Activated CD8-positive, alpha-beta memory T cell treated with anti-CD3 and anti-CD28 coated beads for 24 hours (primary cell): ENCODE measurements at places on chromosomes 1 and 21.

GRCh38 chr1:211684791-211685190 lies 9.4 kb upstream of the NEK2 start:
- DNase-seq: no peak

DNA sequence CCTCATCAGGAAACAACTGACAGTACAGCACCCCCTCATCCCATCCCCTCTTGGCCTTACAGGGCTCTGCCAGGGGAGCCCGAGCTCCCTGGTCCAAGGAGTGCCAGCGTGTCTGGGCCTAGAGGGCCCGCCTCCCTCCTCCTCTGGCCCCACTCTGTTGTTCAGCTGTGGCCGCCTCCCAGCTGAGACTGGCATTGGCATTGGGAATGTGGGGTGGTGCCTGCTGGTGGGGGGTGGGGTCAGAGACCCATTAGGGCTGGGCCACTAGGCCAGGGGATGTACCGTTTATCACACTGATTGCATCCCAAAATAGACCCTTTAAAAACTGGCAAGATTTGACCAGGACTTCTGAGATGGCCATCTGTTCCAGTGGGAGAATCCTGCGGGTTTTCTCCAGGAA lies 1.4 kb downstream of the LDLRAP1 start:
- no peak for DNase-seq

GRCh38 chr1:42924082-42924850 lies 34.4 kb downstream of the SLC2A1 start:
- DNase-seq: peak; percentile 98

DNA sequence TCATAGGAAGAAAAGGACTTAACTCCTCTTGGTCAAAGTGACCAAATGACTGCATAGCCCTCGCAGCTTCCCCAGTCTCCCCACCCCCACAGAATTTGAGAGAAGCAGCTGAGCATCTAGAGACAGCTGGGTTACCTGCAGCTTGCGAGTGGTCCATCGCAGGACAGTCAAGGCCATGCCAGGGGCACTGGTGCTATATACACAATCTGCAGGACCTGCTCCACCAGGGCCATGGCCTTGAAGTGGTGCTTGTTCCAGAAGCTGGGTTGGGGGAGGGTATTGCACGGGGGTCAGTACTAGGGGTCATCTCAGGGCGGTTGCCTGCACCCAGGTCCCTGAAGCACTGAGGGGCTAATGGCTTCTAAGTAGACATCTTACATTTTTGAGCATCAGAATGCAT lies 10.4 kb downstream of the MRTO4 start:
- peak; percentile 64 for DNase-seq

GRCh38 chr1:244212797-244213475 lies 161.9 kb downstream of the ZBTB18 start:
- no peak for DNase-seq

- no peak for DNase-seq
Measured at GRCh38 chr1:68889471-68889870, 392.6 kb upstream of the DEPDC1 start.

DNA sequence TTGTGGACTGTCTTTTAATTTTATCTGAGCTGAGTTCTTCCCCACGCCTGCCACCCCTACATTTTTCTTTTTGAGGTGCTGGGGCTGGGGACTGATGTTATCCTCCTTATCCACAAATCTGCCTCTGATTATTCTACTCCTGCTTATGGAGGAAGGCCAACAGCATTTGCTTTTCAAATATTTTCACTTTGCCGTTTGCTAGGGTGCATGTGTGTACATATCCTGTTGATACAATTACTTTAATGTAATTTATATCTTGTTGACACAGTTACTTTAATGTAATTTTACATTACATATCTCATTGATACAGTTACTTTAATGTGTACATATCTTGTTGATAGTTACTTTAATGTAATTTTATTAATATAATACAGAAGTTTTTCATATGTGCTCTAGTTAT lies 36.2 kb downstream of the PRRC2C start:
- no peak for DNase-seq

DNA sequence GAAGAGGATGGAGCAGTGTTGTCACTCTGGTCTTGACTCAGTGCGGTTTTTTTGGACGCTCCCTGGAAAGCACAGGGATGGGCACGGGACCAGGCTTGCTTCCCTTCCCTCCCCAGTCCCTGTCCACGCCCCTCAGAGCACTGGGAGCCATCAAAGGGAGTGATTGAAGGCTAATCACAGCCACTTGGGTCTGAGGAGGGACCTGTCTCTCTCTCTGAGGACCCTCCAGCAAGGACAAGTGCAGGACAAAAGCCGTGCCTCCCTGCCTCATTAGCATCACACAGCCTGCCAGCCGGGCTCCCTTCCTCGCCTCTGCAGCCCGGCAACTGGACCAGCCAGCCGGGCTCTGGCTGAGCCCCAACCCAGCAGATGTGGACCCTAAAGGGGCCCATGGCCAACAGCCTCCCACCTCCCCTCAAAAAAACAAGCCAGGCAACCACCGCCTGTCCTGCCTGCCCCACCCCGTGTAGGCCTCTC lies 18.6 kb upstream of the PDZK1IP1 start:
- DNase-seq: no peak

- DNase-seq: no peak
Measured at GRCh38 chr1:210272666-210273065, 40.1 kb downstream of the SERTAD4 start.

GRCh38 chr1:24319312-24319863 lies at the start of gene GRHL3:
Gene GRHL3 (plus strand): TSS chr1:24319357. CDS start chr1:24319552, 195 bp downstream.
- no peak for DNase-seq

DNA sequence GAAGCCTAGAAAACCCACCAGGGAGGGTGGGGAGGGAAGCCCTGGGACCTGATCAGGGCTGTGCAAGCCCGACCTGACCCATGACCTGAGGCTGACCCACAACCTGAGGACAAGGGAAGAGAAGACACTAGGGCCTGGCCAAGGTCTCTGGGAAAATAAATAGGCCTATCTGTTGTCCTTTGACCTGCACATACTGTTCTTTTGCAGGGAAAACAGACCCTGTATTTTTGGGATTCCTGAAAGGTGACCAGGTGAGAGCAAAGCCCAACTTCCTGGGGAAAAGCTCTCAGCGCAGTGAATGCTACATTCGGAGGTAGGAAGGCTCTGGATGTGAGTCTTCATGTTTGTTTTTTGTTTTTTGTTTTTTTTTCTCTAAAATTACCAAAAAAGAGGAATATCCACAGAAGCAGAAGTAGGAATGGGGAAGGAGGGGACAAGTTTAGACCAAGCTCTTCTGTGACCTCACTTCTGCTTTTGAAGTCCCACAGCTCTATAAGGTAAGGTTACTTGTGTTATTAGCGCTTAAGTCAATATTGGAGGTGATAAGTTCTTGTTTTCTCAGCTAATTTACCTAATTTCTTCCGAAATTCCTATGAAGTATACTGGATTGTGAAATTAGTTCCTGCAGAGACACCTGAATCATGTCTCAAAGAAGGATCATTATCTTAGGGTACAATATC lies 26.2 kb upstream of the LYST start:
- DNase-seq: no peak

GRCh38 chr21:26554365-26554764 lies 18.7 kb downstream of the CYYR1 start:
- DNase-seq: no peak

GRCh38 chr1:199399996-199400724 lies 627.4 kb upstream of the NR5A2 start:
- no peak for DNase-seq

GRCh38 chr1:27605796-27606707 lies 2.1 kb upstream of the AHDC1 start:
- peak; percentile 85 for DNase-seq

DNA sequence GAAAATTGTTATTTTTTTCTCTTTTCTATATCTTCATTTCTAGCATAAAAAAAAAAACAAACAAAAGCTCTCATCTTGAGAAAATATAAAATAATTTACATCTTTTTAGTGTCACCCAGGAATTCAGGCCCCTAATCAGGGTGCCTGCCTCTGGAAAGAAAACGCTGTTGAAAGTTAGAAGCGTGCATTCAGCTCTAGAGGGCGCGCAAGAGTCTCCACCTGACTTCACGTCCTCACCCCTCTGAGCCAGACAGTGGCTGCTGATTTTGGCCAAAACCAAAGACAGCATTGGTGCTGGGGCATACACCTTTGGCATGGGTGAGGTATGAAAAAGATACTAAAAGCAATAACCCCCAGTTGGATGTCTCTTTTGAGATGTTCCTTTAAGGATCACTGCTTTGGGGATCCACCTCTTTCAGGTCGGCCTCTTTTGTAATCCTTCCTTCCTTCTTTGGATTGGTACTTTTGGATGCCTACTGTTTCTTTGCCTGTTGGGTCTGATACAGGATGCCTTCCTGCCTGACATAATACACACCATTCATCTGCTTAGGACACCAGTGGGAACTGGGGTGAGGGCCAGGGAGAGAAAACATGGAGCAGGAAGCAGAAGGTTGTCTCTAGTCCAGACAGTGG lies 77.6 kb upstream of the CHRM3 start:
- peak; percentile 58 for DNase-seq

GRCh38 chr1:203289281-203289981 lies 15.9 kb upstream of the BTG2 start:
- peak; percentile 93 for DNase-seq

DNA sequence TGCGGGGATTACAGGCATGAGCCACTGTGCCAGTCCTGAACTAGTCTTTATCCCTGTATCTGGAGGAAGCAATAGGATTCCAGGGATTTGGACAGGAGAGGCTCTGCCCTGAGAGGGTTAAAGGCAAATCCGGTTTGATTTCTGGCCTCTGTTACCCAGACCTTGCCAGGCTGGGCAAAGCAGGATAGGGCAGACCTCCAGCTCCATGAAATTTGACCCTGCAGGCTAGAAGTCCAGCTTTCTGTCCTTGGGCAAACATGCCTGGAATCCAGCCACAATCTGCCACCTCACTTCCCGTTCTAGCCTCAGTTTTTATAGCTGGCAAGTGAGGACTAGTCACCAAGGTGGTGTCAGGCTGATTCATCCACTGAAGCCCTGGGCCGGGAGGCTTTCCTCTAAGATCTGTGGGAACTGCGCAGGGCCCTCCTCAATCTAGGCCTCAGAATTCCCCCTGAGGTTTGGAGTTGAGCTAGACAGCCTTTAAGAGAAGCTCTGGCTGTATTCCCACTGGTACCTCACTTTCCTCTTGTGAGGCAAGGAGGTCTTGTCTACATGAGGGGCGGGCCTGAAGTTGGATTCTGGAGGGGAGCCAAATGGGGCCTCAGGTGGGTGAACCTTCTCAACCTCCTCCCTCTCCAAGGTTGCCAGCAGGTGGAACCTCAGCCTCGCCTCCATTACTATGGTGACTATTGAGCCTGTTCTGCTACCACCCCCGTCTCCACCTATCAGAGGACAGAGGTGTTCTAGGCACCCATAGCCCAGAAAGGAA lies 7.0 kb upstream of the P3R3URF start:
- no peak for DNase-seq

- DNase-seq: no peak
Measured at GRCh38 chr1:18854331-18855025, 5.0 kb downstream of the TAS1R2 start.

GRCh38 chr1:178501705-178502329 lies 5.1 kb upstream of the CLEC20A start:
- DNase-seq: peak; percentile 74

GRCh38 chr1:184890539-184890973 lies 83.8 kb downstream of the NIBAN1 start:
- DNase-seq: peak; percentile 69

DNA sequence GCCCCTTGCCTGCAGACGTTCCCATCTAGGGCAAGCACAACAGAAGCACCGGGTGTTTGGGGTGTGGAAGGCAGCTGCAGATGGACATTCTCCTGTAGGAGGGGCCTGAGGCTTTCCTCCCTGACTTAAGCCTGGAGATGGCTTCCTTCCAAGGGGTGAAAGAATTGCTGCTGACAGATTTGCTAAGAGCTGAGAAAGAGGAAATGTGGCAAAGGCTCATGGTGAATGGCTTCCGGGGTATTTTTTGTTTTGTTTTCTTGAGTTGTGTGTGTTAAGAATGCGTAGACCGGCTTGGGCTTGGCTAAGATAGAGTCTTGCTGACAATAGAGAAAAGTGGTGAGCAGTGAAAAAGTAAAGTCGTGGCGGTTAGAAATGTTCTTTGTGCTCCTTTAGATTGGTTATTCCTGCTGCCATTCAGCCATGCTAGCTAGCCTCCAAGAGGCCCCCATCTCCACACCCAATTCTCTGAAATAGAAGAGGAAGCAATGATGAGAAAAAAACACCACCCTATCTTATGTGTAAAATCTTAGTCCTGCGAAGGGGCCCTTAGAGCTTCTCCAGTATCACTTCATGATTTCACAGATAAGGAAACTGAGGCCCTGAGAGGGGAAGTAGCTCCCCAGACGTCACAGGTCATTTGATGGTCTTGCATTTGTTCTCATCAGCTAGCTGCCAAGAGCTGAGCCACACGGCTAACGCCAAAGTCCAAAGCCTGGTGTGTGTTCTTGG lies 36.9 kb downstream of the EIF2D start:
- peak; percentile 65 for DNase-seq

- DNase-seq: no peak
Measured at GRCh38 chr1:156540955-156541354, 31.4 kb downstream of the IQGAP3 start.

GRCh38 chr1:54273795-54274163 lies 73.8 kb downstream of the MRPL37 start:
- no peak for DNase-seq

DNA sequence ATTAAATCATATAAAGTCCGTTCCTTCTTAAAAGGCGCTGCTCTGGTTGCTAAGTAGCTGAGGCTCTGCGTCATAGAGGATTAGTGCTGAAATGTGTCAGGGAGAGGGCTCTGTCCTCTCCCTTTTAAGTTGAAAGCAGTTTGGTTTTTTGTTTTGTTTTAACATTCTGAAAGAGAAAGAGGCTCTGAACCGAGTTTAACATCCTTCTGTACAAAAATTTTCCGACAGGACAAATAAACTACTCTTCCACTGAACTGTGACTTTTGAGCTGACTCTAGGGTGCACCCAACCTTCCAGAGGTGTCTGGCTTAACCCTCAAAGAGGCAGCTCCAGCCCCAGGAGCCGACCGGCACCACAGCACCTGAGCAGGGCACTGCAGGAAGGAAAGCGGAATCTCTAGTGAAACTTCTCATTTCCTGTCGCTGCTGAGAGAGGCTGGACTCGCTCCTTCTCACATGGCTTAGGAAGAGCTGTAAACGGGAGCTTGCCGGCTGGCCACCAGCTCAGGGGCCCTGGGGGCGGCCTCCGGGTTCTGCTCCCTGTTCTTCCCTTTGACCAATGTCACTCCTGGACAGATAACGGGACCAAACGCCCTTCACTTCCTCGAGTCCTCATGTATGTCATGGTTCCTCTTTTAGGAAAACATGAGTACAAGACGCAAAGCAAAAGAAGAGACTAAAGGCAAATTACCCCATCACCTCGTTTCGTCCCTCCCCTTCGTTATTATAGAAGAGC lies 1.2 kb downstream of the VAV3 start:
- DNase-seq: peak; percentile 83

DNA sequence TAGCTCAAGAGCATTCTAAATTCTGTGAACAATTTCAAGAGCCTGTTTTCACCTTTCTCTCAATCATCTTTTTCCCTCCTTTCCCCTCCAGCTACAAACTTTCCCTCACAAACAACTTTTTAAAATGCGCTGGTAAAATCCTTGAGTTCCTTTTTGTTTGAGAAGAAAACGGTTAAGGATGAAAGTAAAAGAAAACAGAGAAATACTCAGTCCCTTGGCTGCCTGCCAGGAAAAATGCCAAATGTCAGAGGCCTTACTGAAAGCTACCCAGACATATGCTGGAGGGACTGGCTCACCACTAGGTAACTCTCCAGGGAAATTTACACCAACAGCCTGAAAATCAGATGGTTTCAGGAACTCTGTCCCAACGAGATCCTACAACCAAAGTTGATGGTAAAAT lies 11.0 kb upstream of the SERBP1 start:
- DNase-seq: no peak

GRCh38 chr1:111334169-111334568 lies 43.5 kb downstream of the CHIA start:
- no peak for DNase-seq

- DNase-seq: no peak
Measured at GRCh38 chr21:46472246-46472645, 13.6 kb downstream of the DIP2A start.
